ENCODE measurements at places on chromosomes 12 and 14. TPM values are rescaled to one million over a fixed set of nuclear protein-coding genes. Genes with fewer than 3 reads are reported as not detected.

The PTPRB gene
- 25.7 TPM for total RNA-seq

The TIGAR gene
- total RNA-seq, result 12.4 TPM

The AMIGO2 gene
- total RNA-seq, result 30.3 TPM

The GEMIN2 gene
- total RNA-seq, result 34.3 TPM

The CLEC4C gene
- not detected for total RNA-seq

Measured in regular cardiac myocyte (primary cell).